Stimulated activated CD4-positive, alpha-beta T cell treated with anti-CD3 and anti-CD28 coated beads, Interleukin-4, amount 100 ng/mL, for 24 hours (primary cell): ENCODE measurements at places on chromosomes 2 and 18.

GRCh38 chr2:89829828-89830227 is 1138.4 kb downstream of the RPIA start:
- no peak for DNase-seq

DNA sequence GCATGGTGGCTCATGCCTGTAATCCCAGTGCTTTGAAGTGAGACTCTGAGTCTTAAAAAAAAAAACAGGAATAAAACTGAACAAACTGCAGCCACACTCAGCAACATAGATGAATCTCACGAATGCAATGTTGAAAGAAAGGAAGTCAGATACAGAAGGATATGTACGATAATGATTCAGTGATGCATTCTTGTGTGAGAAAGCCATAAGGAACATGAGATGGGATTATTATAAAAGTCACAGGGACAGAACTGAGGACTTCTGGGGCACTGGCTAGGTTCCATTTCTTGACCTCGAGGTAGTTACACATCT is 56.9 kb upstream of the SMAD2 start:
- DNase-seq: no peak

- DNase-seq: no peak
These were observed 14.8 kb downstream of the TIMM21 start for GRCh38 chr18:74163019-74163660.

DNA sequence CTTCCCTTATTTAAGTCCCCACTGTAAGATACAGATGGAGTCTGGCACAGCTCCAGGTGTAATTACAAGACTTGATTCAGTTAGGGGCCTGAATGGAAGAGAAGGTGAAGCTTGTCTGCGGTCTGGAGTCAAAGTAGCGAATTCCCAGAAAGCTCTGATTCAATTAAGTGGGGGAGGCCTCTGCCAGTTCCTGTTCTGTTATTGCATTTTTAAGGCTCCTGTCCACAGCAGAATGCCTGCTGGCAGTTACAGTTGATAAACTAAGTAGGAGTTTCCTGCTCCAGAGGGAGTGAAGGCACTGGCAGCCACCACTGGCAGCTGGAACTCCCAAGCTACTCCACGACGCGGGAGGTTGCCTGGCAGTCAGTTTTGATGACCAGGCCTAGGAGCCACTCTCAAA is 181.1 kb downstream of the SOCS6 start:
- no peak for DNase-seq

DNA sequence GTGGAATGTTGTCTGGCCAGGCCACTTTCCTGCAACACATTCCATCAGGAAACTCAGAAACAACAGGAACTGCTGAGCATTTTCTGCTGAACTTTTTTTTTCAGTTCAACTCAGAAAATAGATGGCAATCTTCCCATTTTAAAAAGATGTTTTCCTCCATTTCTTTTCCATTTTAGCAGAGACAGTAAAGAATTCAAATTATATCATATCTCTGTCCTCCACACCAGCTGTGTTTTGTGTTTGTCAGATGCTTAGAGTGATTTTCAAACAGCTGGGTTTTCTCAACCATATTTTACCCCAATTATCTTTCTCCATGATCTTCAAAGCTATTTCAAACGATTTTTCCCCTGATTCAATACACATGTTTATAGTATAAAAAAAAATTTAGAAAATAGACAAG is 713.4 kb downstream of the LRRTM4 start:
- no peak for DNase-seq

GRCh38 chr2:112583497-112584133 is 794 bp upstream of the CHCHD5 start:
- DNase-seq: no peak

DNA sequence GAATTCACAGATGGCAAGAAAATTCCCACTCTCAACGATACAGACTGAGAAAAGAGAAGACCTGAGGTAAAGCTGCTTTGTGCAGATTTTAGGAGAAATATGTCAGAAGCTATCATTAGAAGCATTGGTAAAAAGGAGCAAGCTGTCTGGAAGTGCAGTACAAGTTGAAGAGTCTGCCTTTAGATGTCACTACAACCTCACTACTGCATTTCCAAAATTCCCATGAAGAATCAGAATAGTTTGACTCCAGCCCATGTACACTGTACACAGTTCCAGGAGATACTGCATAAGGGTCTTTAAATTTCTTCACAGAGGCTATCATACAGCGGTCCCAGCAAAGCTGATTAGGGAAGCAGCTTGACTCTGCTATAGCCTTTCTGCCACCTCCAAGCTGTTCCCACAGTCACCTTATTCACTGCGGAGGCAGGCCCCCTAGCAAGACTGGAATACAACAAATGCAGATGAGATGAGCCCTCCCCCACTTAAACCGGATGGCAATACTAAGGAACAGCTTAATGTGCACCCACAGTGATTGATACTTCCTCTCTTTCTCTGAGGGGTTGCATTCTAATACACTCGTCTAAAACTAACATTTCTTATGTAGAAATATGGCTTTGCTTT is 527.4 kb downstream of the TMEM182 start:
- no peak for DNase-seq

DNA sequence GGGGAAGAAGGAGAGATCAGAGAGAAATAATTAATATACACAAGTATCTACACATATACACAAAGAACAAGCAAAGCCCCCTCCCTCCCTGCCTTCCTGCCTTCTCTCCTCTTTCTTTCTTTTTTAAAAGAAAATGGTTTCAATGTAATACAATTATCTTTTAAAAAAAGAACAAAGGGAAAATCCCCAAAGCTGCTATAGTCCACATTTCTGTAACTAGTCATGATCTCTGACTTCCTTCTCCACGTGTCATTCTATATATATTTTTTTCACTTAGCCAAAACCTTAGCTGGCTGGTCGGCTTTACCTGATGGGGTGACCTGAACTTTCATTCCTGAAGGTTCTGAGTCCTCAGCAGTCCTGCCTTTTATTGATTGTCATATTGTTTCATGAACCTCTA is 44.3 kb downstream of the MAP3K20 start:
- DNase-seq: no peak

DNA sequence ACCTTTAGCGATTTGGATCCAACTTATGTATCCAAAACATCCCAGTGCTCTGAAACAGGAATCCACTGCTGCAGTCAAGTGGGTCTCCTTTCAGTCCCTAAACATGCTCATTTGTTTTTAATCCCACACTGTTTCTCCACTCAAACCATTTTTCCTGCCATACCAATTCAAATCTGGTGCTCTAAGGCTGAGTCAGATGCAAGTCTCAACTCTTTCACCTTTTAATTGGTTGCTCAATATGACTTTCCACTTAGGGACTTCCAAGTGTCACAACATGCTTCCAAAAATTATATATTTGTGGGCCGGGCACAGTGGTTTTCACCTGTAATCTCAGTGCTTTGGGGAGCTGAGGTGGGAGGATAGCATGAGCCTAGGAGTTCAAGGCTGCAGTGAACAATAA is 113.4 kb upstream of the TANK start:
- DNase-seq: no peak
